ENCODE measurements at places on chromosomes 12 and 14. TPM values are rescaled to one million over a fixed set of nuclear protein-coding genes. Genes with fewer than 3 reads are reported as not detected.
A peak's percentile ranks its signal among the peaks of the same experiment; 100 is the strongest.

- H3K4me1 ChIP-seq: no peaks in the 10 kb centered on the region
- no peaks in the 10 kb centered on the region for H3K36me3 ChIP-seq
- H3K27ac ChIP-seq: no peak overlapping the region
Measured at GRCh38 chr12:52872644-52873389, 24.0 kb upstream of the KRT78 start.

GRCh38 chr12:6281081-6281809, 29.2 kb upstream of the PLEKHG6 start:
- peaks cover 19% of the 10 kb centered on the region for H3K4me1 ChIP-seq
- DNase-seq: no peak
- H3K27me3 ChIP-seq: no peaks in the 10 kb centered on the region
- H3K27ac ChIP-seq: no peak overlapping the region
- no peak overlapping the region for H3K4me3 ChIP-seq

DNA sequence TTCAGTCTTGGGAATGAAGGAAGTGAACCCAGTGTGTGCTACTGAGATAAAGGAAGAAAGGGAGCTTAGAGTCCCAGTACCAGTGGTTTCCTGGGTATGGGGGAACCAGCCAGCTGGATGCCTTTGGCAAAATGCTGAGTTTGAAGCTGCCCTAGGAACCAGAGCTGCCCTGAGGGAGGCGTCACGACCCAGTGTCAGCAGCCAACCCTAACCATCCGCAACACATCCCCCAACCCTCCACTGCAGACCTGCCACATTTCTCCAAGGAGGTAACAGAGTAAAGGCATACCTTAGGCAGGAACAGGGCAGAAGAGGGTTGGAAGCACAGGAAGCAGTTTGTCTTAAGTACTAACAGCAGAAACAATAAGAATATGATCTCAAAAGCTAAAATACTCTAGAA, 28.6 kb downstream of the PRDM4 start:
- no peak overlapping the region for H3K4me3 ChIP-seq
- no peaks in the 10 kb centered on the region for H3K4me1 ChIP-seq
- H3K36me3 ChIP-seq: peaks cover 25% of the 10 kb centered on the region

- peaks cover 10% of the 10 kb centered on the region for H3K27me3 ChIP-seq
- no peak for DNase-seq
- no peak overlapping the region for H3K27ac ChIP-seq
Measured at GRCh38 chr14:69252851-69253250, 7.1 kb upstream of the GALNT16 start.

DNA sequence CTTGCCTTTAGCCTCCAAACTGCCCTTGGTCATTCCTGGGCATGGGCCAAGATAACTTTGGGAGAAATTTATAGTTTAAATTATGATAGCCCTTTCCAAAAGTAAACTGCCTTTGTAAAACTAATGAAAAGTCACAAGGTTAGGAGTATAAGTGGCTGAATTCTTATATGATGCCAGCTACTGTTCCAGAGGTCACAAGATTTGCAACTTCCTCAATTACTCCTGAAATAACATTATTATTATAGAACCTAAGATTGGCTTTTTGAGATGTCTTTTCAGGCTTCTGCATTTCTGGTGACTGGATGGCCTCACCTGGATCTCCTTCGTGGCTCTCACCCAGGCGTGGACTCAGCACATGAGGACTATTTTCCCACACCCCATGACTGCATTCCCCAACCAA, 55.0 kb downstream of the OSBPL8 start:
- H3K27ac ChIP-seq: no peak overlapping the region
- no peak overlapping the region for H3K4me3 ChIP-seq

DNA sequence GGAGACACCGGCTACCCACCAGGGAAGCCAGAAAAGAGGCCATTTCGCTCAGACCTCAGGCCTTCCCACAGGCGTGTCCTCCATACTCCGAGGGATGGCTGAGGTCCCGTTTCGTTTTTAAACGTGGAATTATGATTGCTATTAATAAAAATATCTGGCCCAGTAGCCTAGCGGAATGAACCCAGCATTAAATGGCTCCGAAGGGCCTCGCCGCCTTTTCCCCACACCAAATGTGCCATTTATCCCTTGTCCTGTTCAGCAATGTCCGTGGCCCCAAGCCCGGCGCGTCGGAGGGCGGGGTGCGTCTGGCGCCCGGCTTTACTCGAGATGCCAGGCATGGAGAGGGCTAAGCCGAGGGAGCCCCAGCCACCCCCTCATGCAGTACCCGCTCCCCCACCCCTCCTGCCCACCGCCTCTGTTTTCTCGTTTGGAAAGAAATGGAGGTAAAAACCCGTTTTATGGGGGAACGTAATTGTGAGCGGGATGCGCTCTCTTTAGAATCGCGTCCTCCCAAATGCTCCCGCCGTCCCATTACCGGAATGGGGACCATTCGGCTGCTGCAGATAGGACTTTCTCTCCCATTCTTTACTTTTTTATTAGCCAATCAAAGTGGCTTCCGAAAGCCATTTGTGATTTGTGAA, 5.7 kb downstream of the HOXC8 start:
- peaks cover 100% of the 10 kb centered on the region for H3K27me3 ChIP-seq
- H3K27ac ChIP-seq: no peak overlapping the region
- no peaks in the 10 kb centered on the region for H3K4me1 ChIP-seq
- no peaks in the 10 kb centered on the region for H3K36me3 ChIP-seq
- no peak overlapping the region for H3K4me3 ChIP-seq
- no peak for DNase-seq

GRCh38 chr12:39505023-39505422, 62.1 kb upstream of the KIF21A start:
- H3K4me3 ChIP-seq: no peak overlapping the region
- no peaks in the 10 kb centered on the region for H3K27me3 ChIP-seq
- no peaks in the 10 kb centered on the region for H3K36me3 ChIP-seq
- no peaks in the 10 kb centered on the region for H3K4me1 ChIP-seq
- DNase-seq: no peak

- H3K27me3 ChIP-seq: no peaks in the 10 kb centered on the region
- no peak for DNase-seq
- no peaks in the 10 kb centered on the region for H3K36me3 ChIP-seq
- H3K27ac ChIP-seq: no peak overlapping the region
- H3K4me1 ChIP-seq: peaks cover 3% of the 10 kb centered on the region
- H3K4me3 ChIP-seq: no peak overlapping the region
Measured at GRCh38 chr14:70698288-70698687, 56.6 kb downstream of the TTC9 start.

DNA sequence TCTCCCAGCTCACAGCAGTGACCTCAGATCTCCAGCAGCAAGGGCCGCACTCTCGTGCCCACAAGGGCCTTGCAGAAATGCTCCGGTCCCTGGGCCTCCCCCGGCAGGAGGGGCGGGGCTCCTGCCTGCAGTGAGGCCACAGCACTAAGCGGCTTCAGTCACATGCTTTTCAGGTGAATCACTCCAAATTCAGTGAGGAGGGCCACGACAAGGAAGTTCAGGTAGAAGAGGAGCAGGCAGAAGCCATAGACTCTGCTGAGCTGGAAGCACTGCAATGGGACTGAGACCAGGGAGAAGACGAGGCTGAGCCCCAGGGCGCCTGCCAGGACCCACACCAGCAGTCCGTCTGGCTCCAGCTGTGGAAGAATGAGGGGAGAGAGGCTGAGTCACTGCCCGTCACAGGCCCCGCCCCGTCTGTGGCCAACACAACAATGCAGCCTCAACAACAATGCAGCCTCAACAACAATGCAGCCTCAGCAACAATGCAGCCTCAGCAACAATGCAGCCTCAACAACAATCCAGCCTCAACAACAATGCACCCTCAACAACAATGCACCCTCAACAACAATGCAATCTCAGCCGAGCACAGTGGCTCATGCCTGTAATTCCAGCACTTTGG, 35.2 kb downstream of the SLC8B1 start:
- H3K27ac ChIP-seq: 0 out of 2 replicates have a peak overlapping the region, but pooled peaks have one; percentile 50
- H3K27me3 ChIP-seq: no peaks in the 10 kb centered on the region
- peaks cover 6% of the 10 kb centered on the region for H3K4me1 ChIP-seq
- H3K36me3 ChIP-seq: no peaks in the 10 kb centered on the region
- peak; percentile 49 for DNase-seq

GRCh38 chr14:21268617-21269251, 508 bp downstream of the HNRNPC start:
- H3K4me3 ChIP-seq: peak overlapping the region; percentile 100
- H3K36me3 ChIP-seq: peaks cover 36% of the 10 kb centered on the region
- no peak for DNase-seq
- H3K27ac ChIP-seq: peak overlapping the region; percentile 99

DNA sequence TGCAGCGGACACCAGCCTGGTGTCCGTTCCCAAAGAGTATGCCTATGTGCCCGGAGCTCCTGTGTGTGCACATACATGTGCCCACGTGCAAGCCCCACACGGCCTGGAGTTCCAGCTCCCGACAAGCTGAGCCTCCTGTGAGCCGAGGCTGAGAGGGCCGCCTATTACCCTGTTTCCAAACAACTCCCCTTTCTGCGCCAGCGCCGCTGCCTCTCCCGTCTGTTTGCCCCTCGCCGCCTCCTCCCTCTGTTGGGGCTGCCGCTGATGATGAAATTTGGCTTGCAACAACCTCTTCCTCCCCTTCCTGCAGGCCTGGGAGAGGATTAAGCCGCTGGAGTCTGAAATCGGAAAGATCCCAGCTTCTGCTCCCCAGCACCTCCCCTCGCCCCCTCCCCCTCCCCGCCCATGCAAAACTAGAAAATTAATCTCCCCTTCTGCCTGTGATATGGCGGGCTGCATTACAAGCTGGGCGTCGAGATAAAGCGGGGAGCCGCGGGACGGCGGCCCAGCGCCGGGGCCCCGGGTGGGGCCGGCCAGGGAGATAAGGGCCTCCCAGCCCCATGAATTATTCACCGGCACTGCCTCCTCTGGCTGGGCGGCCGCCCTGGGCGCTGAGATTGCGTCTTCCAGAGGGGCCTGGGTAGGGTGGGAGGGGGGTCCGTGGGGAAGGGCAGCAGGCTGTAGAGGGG, 6.8 kb upstream of the ASIC1 start:
- peaks cover 8% of the 10 kb centered on the region for H3K4me1 ChIP-seq
- peaks cover 47% of the 10 kb centered on the region for H3K27me3 ChIP-seq
- H3K4me3 ChIP-seq: peak overlapping the region; percentile 14
- no peak overlapping the region for H3K27ac ChIP-seq
- H3K36me3 ChIP-seq: no peaks in the 10 kb centered on the region

DNA sequence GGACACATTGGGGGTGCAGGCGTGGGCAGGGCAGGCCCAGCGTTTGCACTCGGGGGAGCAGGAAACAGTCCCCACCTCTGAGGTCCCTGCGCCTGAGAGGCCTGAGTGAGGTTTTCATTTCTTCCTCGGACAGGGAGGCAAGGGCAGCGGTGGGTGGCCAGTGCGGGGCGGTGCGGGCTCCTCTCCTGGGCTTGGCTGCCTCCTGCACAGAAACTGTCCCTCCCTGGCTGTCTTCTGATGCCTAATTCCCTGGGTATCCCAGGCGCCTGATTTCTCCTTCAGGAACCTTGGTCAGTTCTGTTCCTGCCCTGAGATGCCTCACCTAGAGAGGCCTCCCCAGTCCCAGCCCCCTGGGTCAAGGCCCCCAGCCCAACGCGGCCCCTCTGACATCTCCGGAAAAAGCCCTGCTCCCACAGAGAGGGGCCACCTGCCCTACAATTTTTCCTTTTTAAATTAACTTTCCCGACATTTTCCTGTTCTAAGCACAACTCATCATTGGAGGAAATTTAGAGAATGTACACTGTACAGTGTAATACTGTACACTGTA, 260.3 kb downstream of the ADGRD1 start:
- no peak overlapping the region for H3K4me3 ChIP-seq
- no peak for DNase-seq
- peaks cover 11% of the 10 kb centered on the region for H3K4me1 ChIP-seq
- H3K27me3 ChIP-seq: no peaks in the 10 kb centered on the region

- no peak overlapping the region for H3K4me3 ChIP-seq
- DNase-seq: no peak
- H3K4me1 ChIP-seq: peaks cover 19% of the 10 kb centered on the region
- peak overlapping the region; percentile 1 for H3K27ac ChIP-seq
- H3K27me3 ChIP-seq: no peaks in the 10 kb centered on the region
Measured at GRCh38 chr14:100372357-100373048, 49.4 kb downstream of the SLC25A47 start.

DNA sequence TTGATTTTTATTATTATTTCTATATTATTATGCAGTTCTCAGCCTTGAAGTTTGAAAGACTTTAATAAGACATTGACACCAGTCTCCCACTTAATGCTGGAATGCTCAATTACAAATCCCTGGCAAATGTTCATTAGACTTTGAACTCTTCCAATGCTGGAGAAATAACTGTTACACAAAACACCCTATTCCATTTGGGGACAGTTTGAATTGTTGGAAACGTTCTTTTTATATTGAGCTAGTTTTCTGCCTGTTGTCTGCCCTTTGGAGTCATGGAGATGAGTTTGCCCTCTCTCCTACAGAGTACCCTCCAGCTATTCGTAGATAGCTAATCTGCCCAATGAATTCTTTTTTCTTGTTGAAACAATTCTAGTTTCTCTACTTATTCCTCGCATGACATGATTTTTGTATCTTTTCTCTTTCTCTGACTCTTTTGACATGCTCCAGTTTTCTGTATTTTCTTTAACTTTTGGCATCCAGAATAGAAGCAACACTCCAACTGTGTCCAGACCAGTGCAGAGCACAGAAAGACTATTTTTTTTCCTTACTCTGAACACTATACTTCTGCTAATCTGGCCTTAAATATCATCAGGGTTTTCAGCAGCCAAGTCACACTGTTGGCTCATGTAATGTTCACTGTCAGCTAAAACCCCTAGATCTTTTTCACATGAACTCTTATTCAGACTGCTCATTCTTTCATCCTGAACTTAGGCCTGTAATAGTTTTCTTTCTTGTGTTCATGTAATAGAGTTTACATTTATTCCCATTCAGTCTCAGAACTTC, 379.3 kb downstream of the RAD51B start:
- DNase-seq: no peak
- no peak overlapping the region for H3K27ac ChIP-seq
- H3K4me1 ChIP-seq: peaks cover 9% of the 10 kb centered on the region
- H3K36me3 ChIP-seq: no peaks in the 10 kb centered on the region
- H3K27me3 ChIP-seq: no peaks in the 10 kb centered on the region

DNA sequence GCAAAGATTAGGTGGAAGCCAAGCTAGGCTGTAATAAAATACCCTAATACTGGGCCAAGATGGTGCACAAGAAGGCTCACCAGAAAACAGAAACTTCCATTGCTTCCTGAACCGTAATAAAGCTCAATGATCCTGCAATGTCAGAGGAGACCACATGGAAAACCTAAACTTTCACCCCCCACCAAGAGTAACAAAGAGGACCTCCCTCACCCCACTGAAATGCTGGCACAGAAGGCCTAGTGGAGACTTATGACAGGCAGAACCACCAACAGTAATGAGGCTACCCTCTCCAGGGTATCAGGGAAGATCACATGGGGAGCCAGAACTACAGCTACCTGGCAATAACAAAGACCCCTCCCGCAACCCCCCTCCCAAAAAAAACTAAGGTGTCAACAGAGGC, 43.1 kb downstream of the CEP83 start:
- no peak overlapping the region for H3K4me3 ChIP-seq
- H3K36me3 ChIP-seq: no peaks in the 10 kb centered on the region
- H3K4me1 ChIP-seq: no peaks in the 10 kb centered on the region
- H3K27me3 ChIP-seq: no peaks in the 10 kb centered on the region
- no peak overlapping the region for H3K27ac ChIP-seq

Gene GPR132
- not detected for total RNA-seq

Gene GPR84
- total RNA-seq: not detected

Gene FGD4
- total RNA-seq: 48.2 TPM

Gene GUCY2C
- total RNA-seq: 2.5 TPM

Measured in H1 (cell line).